Activated T-helper 9 cell treated with anti-CD3 and anti-CD28 coated beads, Interleukin-2, amount 50 U/mL, for 16 hours (primary cell): ENCODE measurements at places on chromosomes 1 and 21.

- no peak for DNase-seq
Measured at GRCh38 chr1:180906511-180906910, 6.2 kb upstream of the KIAA1614 start.

DNA sequence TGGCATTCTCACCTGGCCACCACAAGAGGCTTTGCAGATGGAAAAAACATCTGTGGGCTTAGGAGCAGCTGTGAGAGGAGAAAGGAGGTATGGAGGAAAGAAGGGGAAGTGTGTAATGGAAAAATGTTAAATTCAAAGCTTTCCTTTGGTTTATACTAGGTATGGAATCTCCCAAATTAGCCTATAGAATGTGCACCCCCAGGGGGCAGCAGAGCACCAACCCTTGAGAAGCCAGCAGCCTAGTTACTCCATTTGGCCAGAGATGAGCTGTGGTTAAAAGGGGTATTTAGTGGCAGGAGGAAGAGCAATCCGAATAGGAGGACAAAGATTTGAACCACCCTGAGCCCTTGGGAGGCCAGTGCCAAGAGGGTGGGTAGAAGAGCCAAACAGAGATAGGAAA is 97.5 kb upstream of the CTTNBP2NL start:
- DNase-seq, result no peak

DNA sequence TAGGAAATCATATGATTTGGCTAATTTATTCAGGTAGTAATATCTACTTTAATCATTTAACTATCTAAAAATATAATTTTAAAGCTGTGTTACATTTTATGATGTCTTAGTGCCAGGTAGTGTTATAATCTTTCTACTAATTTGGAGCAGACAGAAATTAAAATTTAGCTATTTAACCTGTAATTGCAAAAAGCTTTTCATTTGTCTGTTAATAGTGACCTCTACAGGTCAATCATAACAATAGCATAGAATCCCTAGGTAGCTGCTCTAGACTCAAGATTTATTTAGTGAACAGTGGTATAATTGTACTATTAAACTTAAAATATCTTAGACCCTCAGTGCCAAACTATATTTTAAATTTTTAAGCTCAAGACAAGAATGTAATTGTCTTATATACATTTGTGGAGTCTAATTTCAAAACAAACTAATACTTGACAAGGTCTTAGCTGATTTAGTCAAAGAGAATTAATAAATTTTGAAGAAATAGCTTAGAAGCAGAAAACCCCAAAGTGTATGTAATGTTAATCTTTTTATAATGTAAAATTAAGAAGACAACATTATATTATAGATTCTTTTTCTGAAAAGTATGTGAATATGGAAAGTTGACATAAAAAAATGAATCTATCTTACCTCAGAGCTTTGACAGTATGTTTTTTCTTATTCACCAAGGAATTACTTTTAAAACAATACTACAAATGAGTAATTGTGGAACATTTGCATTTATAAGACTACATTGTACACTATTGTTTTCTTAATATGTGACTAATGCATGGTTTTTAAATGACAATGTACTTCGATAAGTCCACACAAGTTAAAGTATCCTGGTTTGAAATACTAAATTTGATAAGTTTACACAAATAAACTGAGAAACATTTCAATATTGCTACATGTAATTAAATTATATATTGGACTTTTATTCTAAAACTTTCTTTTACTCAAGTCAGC is 64.1 kb upstream of the RNPC3 start:
- DNase-seq, result no peak

DNA sequence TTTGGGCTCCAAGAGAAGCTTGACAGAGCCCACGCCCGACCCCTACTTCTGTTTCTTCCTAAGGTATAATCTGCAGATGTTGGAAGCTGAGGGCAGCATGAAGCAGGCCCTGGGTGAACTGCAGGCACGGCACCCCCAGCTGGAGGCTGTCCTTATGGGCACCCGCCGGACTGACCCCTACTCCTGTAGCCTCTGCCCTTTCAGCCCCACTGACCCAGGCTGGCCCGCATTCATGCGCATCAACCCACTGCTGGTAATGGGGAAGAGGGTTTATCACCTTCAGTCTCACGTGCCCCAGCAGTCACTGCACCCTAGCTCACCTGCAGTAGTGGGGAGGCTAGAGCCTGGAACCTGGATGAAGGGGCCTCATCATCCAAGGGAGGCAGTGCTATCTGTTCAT is 3.1 kb upstream of the LENEP start:
- DNase-seq, result no peak

DNA sequence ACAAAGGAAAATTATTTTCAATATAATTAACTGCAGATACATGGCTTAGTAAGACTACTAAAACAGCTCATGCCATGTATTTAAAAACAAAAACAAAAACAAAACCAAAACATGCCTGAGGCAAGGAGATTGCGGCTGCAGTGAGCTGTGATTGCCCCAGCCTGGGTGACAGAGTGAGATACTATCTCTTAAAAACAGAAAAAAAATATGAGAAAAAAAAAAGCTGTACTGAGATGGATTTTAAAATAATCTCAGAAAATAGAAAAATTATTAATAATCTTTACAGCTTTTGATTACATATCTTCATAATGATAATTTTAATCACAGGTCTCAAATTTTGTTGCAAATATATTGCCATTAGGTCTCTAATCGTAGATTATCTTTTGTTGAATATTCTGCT is 24.0 kb upstream of the LIN9 start:
- DNase-seq, result no peak

- no peak for DNase-seq
Measured at GRCh38 chr1:42955311-42956063, 3.2 kb downstream of the SLC2A1 start.

DNA sequence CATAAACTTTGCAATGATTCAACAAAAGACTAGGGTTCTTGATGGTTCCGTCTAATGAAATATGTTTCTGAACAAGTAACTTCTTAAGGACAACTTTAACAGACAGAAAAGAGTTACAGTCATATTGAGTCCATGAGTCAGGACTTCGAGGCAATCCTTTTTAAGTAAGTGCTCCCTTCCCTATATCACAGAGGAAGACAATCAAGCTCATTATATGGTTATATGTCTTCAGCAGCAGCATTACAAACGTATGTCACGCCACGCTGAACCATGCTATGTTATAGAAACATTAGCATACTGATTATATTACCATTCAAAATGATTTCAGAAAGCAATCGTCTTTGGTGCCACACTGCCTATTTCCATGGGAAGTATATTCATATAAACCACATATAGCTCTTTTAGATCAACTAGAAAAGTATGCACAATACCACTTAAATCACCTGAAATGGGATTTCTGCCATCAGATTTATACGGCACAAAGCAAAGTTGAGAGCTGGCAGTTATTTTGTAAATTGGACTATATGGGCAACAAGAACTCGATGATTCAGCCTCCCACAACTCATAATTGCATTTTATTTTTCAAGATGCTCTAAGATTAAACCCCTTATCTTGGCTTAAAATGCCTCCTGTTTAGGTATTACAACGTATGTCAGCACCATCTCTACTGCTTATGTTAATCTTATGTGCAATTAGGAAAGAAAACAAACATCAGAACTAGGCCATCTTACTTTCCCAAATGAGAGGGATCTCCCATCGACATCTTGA is 111.3 kb upstream of the SAMSN1 start:
- no peak for DNase-seq

DNA sequence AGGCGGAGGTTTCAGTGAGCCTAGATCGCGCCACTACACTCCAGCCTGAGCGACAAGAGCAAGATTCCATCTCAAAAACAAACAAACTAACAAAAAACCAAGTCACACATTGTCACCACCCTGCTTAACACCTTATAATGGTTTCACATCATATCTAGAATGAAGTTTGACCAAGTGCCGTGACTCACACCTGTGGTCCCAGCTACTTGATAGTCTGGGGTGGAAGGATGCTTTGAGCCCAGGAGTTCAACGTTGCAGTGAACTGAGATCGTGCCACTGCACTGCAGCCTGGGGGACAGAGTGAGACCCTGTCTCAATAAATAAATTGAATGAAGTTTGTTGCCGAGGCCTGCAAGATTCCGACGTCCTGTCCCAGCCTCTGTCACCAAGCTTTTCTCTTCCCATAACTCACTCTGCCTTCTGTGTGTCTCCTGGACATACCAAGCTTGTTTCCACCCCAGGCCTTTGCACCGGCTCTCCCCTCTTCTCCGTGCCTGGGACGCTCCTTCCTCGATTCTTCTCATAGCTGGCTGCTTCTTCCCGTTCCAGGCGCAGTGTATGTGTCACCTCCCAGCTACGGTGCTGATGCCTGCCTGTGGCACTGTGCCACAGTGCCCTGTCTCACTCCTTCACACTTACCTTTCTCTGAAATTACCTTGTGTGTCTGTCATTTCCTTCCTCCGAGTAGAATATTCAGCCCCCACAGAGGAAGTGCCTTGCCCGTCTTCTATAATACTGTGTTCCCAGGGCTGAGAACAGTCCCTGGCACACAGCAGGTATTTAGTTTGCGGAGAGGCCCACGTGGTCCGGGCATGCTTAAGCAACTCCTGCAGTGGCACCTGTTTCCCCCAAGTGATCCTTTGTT is 3.8 kb upstream of the SELENON start:
- DNase-seq, result no peak

DNA sequence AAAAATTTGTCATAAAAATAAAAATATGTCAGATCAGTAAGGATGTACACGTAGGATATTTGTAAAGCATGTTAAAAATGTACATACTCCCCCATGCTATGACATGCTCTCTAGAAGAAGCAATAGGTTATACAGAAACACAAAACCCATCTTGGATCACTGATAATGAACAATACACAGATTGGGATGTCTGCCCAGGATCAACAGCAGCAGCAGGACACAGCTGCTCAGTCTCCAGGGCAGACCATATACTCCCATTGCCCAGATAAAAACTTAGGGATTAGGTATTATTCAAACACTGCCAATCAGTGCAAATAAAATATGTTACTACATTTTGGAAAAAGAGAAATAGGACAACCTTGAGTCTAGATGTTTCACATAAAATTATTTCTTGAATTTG is 39.0 kb downstream of the DAB1 start:
- no peak for DNase-seq

GRCh38 chr1:211591980-211592493 is 13.1 kb upstream of the SLC30A1 start:
- no peak for DNase-seq

DNA sequence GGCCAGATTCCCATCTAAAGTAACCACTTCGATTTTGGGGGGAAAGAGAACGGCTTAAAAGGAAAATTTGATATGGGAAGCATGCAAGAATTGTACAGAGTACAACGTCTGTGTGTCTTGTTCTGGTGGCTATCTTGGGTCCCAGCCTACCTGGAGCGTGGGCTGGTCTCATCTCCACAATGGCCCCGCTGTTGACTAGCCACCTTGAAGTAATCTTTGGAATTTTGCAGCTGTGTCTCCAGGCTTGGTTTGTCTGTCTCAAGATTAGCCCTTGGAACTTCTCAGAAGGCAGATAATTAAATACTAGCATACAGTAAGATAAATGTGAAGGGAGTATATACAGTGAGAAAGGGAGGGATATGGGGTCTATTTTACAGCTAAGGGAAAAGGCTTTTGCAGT is 1.3 kb upstream of the CC2D1B start:
- no peak for DNase-seq

GRCh38 chr21:31221043-31221442 is 123.0 kb downstream of the TIAM1 start:
- no peak for DNase-seq

DNA sequence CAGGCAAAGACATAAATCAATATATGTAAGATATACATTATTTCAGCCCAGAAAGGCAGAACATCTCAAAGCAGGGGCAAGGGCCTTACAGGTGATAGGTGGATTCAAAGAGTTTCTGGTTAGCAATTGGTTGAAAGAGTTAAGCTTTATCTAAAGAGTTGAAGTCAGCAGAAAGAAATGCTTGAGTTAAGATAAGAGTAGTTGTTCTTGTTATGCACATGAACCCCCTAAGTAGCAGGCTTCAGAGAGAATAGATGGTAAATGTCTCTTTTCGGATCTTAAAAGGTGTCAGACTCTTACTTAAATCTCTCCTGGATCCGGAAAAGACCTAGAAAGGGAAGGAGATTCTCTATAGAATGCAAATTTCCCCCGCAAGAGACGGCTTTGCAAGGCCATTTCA is 8.3 kb upstream of the ZBTB40 start:
- DNase-seq, result no peak
